DMS79 (cell line): ENCODE measurements at places on chromosomes 4 and X.

DNA sequence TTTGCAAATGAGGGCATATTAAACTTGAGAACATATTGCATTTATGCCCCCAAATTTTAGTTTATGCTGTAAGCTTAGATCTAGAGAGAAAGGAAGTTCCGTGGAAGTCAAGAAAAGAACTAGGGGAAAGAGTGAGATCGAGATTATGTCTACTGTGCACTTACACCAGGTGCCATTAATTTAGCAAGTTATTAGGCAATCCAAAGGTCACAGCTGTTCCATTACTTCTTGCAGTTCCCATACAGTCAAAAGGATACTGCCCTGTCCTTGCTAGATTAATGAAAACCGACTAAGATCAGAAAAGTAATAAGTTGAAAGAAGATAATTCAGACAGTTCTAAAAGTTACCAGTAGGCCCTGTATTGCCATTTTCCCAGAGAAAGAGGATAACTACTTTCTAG lies 49.3 kb upstream of the SLC7A11 start:
- no peak for DNase-seq

DNA sequence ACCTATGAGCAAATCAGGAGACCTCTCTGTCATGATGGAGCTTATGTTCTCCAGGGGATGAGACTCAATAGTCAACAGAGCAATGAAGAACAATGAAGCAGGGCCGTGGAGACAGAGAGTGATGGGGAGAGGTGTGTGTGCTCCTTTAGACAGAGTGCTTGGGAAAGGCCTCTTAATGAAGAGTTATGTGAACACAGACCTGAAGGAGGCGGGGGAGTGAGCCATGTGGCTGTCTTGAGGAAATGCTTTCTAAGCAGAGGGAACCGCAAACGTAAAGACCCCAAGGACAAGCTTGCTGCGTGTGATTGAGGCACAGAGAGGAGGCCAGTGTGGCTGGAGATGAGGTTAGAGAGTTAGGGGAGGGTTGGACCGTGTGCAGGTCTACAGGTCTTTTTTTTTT lies 53.1 kb downstream of the CHRNA9 start:
- DNase-seq = no peak

DNA sequence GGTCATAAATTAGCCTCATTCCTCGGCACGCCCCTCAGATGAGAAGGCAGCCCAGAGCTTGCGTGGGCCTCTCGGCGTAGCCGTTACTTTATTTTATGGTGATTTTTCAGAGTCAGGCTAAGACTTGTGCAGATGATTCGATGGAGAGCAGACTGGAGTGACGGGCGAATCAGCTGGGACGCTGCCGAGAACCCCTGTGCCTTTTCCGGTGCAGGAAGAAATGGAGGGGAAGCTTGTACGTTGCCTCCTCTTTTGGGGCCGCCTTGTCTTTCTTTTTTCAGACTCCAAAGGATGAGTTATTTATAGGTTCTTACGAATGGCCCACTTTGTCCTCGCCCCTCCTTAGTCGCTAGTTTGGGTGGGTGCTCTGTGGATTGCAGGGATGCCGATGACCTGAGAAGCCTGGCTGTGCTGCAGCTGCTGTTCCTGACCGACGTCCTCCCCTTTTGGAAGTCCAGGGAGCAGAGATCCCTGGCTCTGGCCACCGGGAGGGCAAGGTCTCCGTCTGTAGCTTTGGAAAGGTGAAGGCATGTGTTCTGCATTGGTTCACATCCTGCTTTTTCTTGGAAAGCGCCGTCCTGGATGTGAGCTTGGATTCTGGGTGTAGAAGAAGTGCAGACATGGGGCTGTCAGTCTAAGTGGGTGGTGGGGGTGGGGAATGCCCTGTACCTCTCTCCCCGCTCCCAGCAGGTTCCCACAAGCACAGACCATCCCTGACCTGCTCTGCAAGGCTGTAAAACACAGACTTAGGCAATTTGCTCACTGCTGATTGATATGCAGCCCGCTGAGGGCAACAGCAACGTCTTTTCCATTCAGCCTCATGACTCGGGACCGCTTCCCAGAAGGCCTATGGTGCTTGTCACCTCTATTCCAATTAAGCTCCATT lies 9.3 kb downstream of the SORCS2 start:
- DNase-seq = no peak

DNA sequence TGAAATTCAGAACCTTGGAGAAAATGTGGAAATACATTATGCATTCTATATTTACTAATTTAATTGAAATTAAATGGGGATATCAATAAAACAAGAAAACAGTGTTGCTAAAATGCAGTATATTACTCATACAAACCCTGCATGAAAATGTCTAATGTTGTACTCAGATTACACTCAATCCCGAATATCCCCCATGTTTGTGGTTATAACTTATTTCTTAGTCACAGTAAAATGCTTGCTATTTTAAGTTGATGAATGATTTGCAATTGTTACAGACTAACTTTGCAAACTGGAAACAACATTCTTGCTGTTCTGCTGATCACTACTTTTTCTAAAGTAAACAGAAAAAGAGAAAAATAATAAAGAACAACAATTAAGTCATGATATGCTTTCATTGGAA lies 33.1 kb upstream of the ANXA10 start:
- DNase-seq = no peak

DNA sequence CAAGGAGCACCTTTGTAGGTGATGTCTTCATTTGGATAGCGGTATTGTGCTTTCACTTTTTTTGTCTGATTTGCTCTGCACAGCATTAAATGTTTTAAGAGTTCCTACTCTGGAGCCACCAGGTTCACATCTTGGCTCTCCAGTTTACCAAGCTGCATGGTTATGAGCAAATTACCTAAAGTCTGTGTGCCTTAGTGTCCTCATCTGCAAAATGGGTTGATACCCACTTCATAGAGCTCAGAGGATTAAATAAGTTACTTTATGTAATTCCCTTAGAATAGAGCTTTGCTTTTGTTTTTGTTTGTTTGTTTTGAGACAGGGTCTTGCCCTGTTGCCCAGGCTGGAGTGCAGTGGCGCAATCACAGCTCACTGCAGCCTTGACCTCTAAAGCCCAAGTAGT lies 58.2 kb downstream of the UBE2K start:
- no peak for DNase-seq

DNA sequence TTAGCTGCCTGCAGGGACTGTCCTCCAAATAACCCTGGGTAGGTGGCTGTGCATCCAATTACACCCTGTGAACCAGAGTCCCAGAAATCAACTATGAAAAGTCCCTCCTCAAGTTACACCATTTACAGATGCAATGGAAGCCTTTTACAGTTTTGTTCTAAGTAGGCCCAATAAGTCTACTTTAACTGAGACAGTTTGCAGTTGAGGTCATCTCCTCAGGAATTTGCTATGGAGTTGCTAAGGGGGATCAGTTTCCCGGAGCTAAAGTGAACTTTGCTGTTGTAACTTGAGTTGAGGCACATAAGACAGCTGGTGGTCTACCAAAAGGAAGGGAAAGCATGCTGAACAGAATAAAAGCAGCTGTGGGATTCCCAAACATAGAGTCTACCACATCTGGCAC lies 121.6 kb upstream of the STK26 start:
- no peak for DNase-seq
